Activated CD4-positive, alpha-beta T cell treated with anti-CD3 and anti-CD28 coated beads, Interleukin-2, amount 10 ng/mL, durations not matched to agents 7 days and 5 days (primary cell): ENCODE measurements at places on chromosomes 5 and 9. TPM values are rescaled to one million over a fixed set of nuclear protein-coding genes. Genes with fewer than 3 reads are reported as not detected.

GRCh38 chr5:64767959-64768357 is 533 bp downstream of the SREK1IP1 start:
- DNase-seq, result peak; percentile 36

GRCh38 chr5:61087921-61088320 is 74.3 kb downstream of the SMIM15 start:
- DNase-seq, result no peak

The ARHGEF37 gene
- total RNA-seq, result 0.52 TPM

- DNase-seq, result no peak
Observed at GRCh38 chr5:111694133-111694532, 62.9 kb downstream of the NREP start.

GRCh38 chr5:170573660-170574059 is 69.8 kb downstream of the KCNIP1 start:
- no peak for DNase-seq

GRCh38 chr5:96812851-96813250 is 5.1 kb upstream of the ERAP1 start:
- no peak for DNase-seq

GRCh38 chr5:14036514-14036913 is 92.0 kb upstream of the DNAH5 start:
- DNase-seq, result no peak

DNA sequence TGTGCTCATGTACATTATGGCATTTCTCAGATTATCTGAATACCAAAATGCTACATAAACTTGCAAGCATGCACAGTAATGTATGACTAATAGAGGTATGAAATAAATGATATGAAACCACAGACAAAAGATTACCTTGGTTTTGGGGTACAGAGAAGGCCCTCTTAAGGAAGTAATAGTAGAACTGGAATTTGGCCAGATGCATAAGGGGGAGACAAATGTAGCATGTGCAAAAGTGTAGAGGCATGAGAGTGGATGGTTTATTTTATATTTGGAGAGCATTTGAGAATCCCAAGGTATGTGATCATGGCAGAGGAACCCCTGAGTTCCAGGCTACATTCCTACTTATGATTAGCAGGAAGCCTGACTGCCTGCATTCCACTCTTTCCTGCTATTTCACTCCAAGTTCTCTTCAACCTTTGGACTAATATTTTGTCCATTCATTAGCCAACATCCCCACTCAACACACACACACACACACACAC is 74.2 kb downstream of the MAMDC2 start:
- no peak for DNase-seq

The PCDHB13 gene
- total RNA-seq, result not detected
